ENCODE measurements at places on chromosomes 2 and 18. TPM values are rescaled to one million over a fixed set of nuclear protein-coding genes. Genes with fewer than 3 reads are reported as not detected.

- no peaks in the 10 kb centered on the region for H3K27me3 ChIP-seq
- H3K36me3 ChIP-seq = no peaks in the 10 kb centered on the region
- H3K4me3 ChIP-seq = no peak overlapping the region
- no peak overlapping the region for H3K27ac ChIP-seq
- no peak for DNase-seq
- no peaks in the 10 kb centered on the region for H3K4me1 ChIP-seq
These were observed 248.4 kb upstream of the MEIS1 start for GRCh38 chr2:66186537-66186936.

GRCh38 chr2:156305121-156305520 is 27.4 kb downstream of the NR4A2 start:
- H3K27ac ChIP-seq = no peak overlapping the region
- no peaks in the 10 kb centered on the region for H3K4me1 ChIP-seq
- no peak overlapping the region for H3K4me3 ChIP-seq
- no peaks in the 10 kb centered on the region for H3K36me3 ChIP-seq
- H3K27me3 ChIP-seq = no peaks in the 10 kb centered on the region

- peak; percentile 64 for DNase-seq
- peak overlapping the region; percentile 3 for H3K4me3 ChIP-seq
- no peaks in the 10 kb centered on the region for H3K27me3 ChIP-seq
- no peaks in the 10 kb centered on the region for H3K36me3 ChIP-seq
- peaks cover 22% of the 10 kb centered on the region for H3K4me1 ChIP-seq
These were observed 232.8 kb downstream of the GRB14 start for GRCh38 chr2:164388511-164388910.

- no peak overlapping the region for H3K27ac ChIP-seq
- H3K4me1 ChIP-seq = no peaks in the 10 kb centered on the region
- H3K27me3 ChIP-seq = no peaks in the 10 kb centered on the region
- no peak overlapping the region for H3K4me3 ChIP-seq
These were observed 19.3 kb upstream of the ACKR3 start for GRCh38 chr2:236550290-236550689.

DNA sequence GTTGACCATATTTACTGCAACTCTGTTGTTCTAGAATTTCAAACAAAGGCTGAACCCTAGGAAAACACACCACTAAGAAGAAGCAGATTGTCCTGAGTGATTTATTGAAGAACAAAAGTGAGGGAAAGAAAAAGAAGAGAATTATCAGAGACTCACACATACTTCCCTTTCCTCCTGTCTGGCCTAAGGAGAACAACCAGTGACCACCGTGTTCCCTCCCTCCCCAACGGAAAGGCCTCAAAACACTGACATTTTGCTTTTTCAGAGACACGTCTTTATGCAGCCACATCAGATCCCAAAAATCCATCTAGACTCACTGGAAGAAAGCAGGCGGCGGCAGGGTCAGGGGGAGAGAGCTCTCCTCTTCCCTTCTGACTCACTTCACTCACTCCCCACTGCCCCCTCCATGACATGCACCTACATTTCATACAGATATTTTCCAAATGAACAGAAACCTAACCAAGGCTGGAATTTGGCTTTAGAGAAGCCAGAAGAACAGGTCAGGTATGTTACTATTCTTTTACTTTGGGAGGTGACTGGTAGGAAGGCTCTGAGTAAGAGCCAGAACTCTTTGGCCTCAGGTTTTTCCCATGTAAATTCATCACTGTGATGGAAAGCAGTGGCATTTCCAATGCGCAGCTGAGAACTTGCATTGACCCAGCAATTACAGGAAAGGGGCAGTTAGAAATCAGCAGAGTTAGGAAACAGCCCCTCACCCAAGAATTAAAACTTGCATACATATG is 169.9 kb downstream of the BCL11A start:
- H3K4me1 ChIP-seq = no peaks in the 10 kb centered on the region
- no peaks in the 10 kb centered on the region for H3K36me3 ChIP-seq
- DNase-seq = no peak

GRCh38 chr18:68984342-68984741 is 186.5 kb downstream of the CCDC102B start:
- H3K36me3 ChIP-seq = no peaks in the 10 kb centered on the region
- no peak overlapping the region for H3K4me3 ChIP-seq
- H3K27ac ChIP-seq = no peak overlapping the region

DNA sequence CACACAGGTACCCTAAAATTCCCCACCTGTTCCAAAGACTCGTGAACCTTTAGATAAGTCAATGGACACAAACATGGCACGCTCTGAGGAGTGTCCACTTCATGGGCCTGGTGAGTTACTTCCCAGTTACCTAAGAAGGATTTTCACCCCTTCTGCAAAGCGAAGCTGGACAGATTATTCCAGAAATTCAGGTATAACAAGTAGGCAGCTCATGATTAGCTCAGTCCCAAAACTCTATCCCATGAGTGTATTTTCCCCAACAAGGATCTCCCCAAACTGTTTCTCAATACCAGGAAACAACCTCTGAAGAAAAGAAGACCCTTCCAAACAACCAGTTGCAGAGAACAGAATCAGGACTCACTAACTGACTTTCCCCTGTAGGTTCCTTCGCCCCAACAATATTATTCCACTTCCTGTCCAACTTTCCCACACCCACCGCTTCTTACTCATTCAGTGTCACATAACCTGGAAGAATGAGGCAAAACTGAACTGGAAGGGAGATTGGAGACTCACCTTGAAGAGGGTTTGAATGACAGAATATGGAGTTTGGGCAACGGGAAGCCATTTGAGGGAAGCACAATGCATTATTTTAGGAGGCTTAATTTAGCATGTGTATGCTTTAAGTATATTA is 120.1 kb downstream of the ANTXR1 start:
- H3K4me1 ChIP-seq = no peaks in the 10 kb centered on the region
- no peak for DNase-seq
- H3K27ac ChIP-seq = no peak overlapping the region
- no peak overlapping the region for H3K4me3 ChIP-seq
- peaks cover 29% of the 10 kb centered on the region for H3K27me3 ChIP-seq
- no peaks in the 10 kb centered on the region for H3K36me3 ChIP-seq

GRCh38 chr2:3727397-3728045 is 24.1 kb downstream of the DCDC2C start:
- peaks cover 80% of the 10 kb centered on the region for H3K27me3 ChIP-seq
- no peak overlapping the region for H3K27ac ChIP-seq
- DNase-seq = no peak
- H3K36me3 ChIP-seq = no peaks in the 10 kb centered on the region
- no peaks in the 10 kb centered on the region for H3K4me1 ChIP-seq
- H3K4me3 ChIP-seq = no peak overlapping the region

DNA sequence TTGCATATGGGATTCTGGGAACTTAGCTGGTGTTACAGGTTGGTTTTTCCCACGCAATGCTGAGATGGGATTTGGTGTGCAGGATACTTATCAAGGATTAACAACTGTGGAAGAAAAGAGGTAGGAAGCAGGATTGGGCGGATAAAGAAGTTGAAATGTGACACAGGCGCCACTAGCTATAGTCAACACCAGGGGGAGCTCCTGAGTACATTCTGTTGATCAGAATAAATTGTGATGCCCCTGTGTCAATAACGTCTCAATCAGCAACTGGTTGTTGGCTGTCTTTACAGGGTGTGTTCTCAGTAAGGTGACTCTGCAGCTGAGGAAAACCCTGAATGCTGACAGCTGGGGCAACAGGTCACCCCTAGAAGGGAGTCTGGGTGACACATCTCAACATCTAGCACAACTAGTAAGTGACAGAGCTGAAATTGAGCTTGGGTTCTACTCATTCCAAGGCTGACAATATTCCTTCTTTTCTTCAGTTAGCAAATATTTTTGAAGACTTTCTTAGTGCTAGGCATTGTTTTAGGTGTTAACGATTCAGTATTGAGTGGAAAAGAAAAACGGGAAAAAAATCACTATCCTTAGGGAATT is 143.0 kb downstream of the ARL6IP6 start:
- no peak overlapping the region for H3K4me3 ChIP-seq
- H3K4me1 ChIP-seq = no peaks in the 10 kb centered on the region
- no peaks in the 10 kb centered on the region for H3K36me3 ChIP-seq
- DNase-seq = peak; percentile 37
- H3K27ac ChIP-seq = no peak overlapping the region

DNA sequence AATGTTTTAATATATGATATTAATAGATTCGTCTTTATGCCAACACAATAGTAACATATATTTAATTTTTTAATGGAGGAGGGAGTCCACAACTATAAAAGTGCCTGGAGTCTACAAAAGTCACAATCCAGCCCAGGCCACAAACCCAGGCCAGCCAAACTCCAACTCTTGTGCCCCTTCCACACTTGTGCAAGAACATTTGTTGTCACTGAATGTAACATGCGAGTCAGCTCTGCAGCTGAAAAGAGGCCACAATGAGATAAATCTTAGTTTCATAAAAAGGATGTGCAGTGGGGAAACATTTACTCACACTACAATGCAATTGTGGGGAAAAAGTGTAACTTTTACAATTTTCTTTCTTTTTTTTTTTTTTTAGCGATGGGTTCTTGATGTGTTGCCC is 110.8 kb downstream of the MCFD2 start:
- no peak overlapping the region for H3K4me3 ChIP-seq
- no peak for DNase-seq
- H3K36me3 ChIP-seq = no peaks in the 10 kb centered on the region
- peaks cover 46% of the 10 kb centered on the region for H3K4me1 ChIP-seq
- H3K27ac ChIP-seq = no peak overlapping the region

DNA sequence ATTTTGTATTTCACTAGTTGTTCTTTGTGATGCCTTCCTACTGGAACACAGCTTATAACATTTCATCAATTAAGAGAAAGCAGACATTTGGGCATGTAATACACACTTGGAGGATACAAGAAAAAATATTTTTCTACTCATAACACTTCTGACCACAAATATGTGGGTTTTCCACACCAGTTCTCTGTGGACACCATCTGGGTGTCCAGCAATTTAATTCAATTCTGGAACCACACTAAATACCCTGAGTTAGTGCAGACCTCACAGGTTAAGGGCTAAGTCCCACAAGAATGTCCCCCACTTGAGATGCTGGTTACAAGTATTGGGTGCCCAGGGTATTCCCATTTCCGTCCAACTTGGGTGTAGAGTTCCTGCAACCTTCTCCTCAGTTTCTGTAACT is 91.1 kb upstream of the SKOR2 start:
- peaks cover 65% of the 10 kb centered on the region for H3K27me3 ChIP-seq
- H3K4me3 ChIP-seq = no peak overlapping the region
- no peak overlapping the region for H3K27ac ChIP-seq
- H3K4me1 ChIP-seq = no peaks in the 10 kb centered on the region
- DNase-seq = no peak
- no peaks in the 10 kb centered on the region for H3K36me3 ChIP-seq

GRCh38 chr18:76842837-76843530 is 20.6 kb downstream of the ZNF236 start:
- DNase-seq = no peak
- H3K27ac ChIP-seq = no peak overlapping the region
- H3K36me3 ChIP-seq = no peaks in the 10 kb centered on the region
- H3K4me1 ChIP-seq = peaks cover 51% of the 10 kb centered on the region

DNA sequence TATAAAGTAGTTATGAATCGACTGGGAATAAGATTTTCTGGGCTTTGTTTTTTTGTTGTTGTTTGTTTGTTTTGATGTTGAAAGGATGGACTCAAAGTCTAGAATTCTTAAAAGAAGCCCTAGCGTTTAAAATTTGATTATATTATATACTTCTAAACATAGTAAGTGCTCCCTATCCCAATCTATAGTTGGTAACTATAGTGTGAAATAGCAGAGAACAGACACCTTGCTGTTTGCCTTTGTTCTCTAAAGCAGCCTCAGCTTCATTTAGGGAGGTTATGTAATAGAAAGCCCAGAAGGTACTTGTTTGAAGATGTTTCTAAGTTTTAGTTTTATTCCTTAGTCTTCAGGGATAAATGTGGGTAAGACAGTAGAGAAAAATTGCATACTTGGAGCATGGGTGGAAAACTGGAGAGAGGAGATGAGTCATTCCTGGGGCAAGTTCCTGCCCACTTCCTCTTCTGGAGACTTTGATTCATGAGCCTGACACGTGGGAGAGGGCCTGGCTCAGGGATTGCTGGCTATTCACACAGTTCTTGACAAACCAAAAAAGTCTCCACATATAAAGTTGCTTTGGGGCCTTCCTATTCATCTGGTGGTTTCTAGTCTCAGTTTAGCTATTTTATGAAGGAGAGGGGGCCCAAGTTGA is 131.9 kb downstream of the MYO1B start:
- H3K27me3 ChIP-seq = no peaks in the 10 kb centered on the region
- peaks cover 40% of the 10 kb centered on the region for H3K4me1 ChIP-seq
- H3K36me3 ChIP-seq = no peaks in the 10 kb centered on the region

DNA sequence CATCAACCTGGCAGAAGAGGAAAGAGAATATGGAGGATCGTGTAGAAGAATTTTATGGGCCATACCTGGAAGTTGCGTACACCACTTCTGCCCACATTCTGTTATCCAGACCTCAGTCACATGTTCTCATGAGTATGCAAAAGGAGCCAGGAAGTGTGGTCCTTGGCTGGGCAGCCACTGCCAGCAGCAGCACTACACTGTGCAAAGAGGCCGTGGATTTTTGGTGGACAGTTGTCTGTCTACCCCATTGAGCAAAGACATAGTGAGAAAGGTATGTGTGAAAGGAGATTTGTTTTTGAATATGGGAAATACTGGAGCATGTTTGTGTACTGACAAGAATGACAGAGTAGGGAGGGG is 68.1 kb downstream of the SDC1 start:
- H3K4me1 ChIP-seq = no peaks in the 10 kb centered on the region
- H3K27ac ChIP-seq = no peak overlapping the region

- no peak for DNase-seq
- no peaks in the 10 kb centered on the region for H3K4me1 ChIP-seq
- H3K27me3 ChIP-seq = peaks cover 54% of the 10 kb centered on the region
- no peaks in the 10 kb centered on the region for H3K36me3 ChIP-seq
- H3K4me3 ChIP-seq = no peak overlapping the region
These were observed 101.0 kb upstream of the LMAN1 start for GRCh38 chr18:59460072-59460420.

DNA sequence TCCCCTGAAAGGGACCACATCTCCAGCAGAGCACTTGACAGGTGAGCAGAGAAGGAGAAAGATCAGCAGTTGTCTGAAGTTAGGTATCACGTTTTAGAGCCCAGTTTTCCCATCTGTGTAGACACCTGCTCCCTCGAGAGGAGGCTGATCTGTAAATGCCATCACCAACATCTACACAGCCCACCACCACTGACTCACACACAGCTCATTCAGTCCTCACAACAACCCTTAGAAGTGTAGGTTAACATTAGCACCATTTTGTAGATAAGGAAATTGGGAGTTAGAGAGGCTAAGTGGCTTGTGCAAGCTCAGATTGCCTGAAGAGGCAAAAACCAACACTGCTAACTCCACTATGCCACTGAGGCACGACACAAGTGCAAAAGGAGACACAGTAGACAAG is 37.2 kb upstream of the STAT1 start:
- H3K4me1 ChIP-seq = no peaks in the 10 kb centered on the region
- DNase-seq = no peak
- H3K27me3 ChIP-seq = no peaks in the 10 kb centered on the region
- no peaks in the 10 kb centered on the region for H3K36me3 ChIP-seq

- H3K36me3 ChIP-seq = peaks cover 5% of the 10 kb centered on the region
- H3K27ac ChIP-seq = no peak overlapping the region
- DNase-seq = no peak
- H3K4me1 ChIP-seq = no peaks in the 10 kb centered on the region
These were observed 98.3 kb upstream of the HDAC4 start for GRCh38 chr2:239498981-239499634.

The UPP2 gene
- not detected for total RNA-seq

The ARHGAP15 gene
- total RNA-seq = 1.2 TPM

The METTL21A gene
- total RNA-seq = 27.6 TPM

The SLC9A4 gene
- total RNA-seq = 0.12 TPM

The CXXC1 gene
- 95.2 TPM for total RNA-seq

The SCG2 gene
- 0.56 TPM for total RNA-seq

The VWC2L gene
- not detected for total RNA-seq

The CPO gene
- 0.40 TPM for total RNA-seq

The UGT1A6 gene
- total RNA-seq = 116 TPM

The NEU2 gene
- not detected for total RNA-seq

The CD207 gene
- not detected for total RNA-seq

The DNAJC5G gene
- total RNA-seq = not detected

The WNT6 gene
- total RNA-seq = not detected

The SLC5A7 gene
- total RNA-seq = not detected

The RSAD2 gene
- total RNA-seq = 37.2 TPM

The LONRF2 gene
- 9.7 TPM for total RNA-seq

Measured in Calu3 (cell line).